Activated gamma-delta T cell treated with Interleukin-2 at 50 U/mL for 16 hours (primary cell): ENCODE measurements at places on chromosomes 13 and 19.

GRCh38 chr13:19673473-19674430 lies 40.3 kb downstream of the MPHOSPH8 start:
- no peak for DNase-seq

- DNase-seq, result no peak
These were observed 26.1 kb downstream of the MBD3L1 start for GRCh38 chr19:8858260-8858659.

- peak; percentile 79 for DNase-seq
These were observed 12.9 kb downstream of the CFD start for GRCh38 chr19:872266-872951.

DNA sequence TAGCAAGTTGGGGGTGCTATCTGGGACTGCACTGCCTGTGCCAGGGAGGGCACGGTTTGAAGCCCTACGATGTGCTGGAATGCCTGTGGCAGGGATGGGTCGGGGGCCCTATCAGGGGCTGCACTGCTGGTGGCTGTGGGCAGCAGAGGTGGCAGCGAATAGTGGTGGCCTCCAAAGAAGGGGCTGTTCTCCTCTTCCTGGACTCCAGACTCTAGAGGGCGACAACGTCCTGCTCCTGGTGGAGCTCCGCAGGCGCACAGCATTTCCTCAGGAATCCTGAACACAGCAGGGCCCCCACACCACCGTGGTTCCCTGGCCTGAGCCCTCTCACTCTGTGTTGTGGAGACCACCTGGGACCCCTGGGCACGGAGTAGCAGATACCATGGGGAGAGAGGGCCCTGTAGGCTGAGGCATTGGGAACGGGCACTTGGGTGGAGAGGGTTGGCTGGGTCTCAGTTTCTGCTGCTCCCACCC lies 145.6 kb downstream of the TNFRSF19 start:
- no peak for DNase-seq

- no peak for DNase-seq
These were observed 16.0 kb upstream of the KDM4B start for GRCh38 chr19:4952945-4953344.

DNA sequence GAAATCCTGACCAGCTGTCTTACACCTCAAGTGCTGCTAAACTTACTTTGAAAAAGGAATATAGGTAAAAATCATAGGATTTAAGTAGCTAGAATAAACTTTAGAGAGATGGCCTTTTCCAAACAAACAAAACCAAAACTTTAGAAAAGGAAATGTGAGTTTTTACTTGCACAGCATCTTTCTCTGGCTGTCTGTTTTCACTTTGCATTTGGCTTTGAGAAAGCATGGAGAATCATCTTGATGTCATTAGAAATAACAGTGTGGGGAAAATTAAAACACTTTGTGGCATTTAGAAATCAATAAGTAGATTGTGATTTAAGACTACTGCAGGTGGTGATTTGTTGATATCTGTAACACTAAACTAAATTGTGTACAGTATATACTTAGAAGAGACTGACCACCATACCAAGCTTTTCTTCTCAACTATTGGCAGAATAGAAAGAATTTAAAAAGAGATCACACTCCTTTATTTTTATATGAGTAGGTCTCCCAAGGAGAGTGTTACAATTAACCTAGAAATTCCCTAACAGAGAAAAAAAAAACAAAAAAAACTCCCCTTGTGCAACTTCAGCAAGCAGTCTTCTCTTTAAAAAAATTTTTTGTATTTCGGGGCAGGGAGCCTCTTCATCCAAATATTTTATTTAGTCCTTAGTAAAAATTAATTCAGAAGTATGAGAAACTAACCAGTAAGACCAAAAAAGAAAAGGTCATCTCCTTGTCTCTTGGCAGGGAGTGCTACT lies 6.1 kb downstream of the WDFY2 start:
- no peak for DNase-seq

DNA sequence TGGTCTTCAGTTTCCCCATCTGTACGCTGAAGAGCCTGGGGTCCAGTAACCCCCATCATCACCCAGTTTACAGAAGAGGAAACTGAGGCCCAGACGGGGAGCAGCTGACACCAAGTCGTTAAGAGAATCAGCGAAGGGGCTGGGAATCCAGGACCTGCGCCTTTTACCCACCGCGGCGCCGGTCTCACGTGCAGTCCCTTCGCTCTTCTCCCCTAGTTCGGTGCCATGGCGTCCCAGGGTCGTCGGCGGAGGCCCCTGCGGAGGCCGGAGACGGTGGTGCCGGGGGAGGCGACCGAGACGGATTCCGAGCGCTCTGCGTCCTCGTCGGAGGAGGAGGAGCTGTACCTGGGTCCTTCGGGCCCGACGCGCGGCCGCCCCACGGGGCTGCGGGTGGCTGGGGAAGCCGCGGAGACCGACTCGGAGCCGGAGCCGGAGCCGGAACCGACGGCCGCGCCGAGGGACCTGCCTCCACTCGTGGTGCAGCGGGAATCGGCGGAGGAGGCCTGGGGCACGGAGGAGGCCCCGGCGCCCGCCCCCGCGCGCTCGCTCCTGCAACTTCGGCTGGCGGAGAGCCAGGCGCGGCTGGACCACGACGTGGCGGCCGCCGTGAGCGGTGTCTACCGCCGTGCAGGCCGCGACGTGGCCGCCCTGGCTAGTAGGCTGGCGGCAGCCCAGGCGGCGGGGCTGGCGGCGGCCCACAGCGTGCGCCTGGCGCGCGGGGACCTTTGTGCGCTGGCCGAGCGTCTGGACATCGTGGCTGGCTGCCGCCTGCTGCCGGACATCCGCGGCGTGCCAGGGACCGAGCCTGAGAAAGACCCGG lies 698 bp downstream of the BLOC1S3 start:
- peak; percentile 29 for DNase-seq

- DNase-seq, result no peak
These were observed 46.7 kb upstream of the KL start for GRCh38 chr13:32969516-32969941.

- DNase-seq, result no peak
These were observed 338.6 kb downstream of the KCNRG start for GRCh38 chr13:50353651-50354415.

DNA sequence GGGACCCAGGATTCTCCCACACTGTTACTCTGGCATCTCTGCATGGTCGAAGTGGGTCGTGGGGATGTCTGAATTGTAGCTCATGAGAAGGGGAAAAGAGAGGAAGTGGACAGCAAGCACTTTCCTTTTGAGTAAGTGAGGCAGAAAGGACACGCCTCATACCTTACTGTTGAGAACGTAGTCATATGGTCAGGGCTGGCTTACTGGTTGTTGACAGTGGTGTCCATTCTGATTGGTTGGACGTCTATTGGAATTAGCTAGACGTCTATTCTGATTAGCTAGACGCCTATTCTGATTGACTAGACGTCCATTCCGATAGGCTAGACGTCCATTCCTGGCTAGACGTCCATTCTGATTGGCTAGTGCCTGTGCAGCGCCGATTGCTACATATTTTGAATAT lies 12.4 kb downstream of the GRIN2D start:
- no peak for DNase-seq

DNA sequence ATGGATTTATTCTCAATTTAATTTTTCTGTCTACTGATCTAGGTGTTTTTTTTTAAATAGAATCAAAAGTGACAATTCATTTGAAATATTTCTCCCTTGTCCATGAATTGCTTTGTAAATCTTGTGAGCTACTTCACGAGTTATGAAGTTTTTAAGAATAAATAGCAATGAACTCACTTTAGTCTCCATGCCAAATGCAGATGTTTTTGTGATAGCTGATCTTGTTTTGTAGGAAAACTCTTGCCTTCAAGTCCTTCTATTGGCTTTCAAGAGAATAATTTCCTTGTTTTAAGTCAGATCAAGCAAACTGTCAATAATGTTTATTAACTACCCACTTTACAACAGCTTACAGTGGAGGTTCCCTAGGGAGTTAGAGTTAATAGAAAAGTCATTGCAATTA lies 99.8 kb downstream of the ITGBL1 start:
- DNase-seq, result no peak

GRCh38 chr19:53055117-53055516 lies 10.6 kb downstream of the ERVV-2 start:
- DNase-seq, result no peak

GRCh38 chr19:803099-803561 lies 5.9 kb downstream of the PTBP1 start:
- DNase-seq, result no peak

- DNase-seq, result no peak
These were observed 122.3 kb upstream of the RNF113B start for GRCh38 chr13:98299235-98299965.

DNA sequence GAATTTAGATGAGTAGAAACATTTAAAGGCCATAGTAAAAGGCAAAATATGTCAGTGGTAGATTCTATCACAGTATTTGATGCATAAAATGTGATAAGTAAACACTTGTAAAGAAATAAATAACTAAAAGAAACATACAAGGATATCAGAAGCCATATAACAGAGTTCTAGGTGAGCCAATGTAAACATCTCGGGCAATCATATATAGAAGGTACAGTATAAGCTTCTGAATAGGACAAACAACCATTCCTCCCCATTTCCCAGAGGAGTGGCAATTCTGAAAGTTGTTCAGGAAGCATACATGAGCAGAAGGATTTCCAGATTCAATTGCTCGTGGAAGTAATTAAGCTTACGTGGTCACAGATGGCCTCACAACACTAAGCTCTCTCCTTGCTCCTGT lies 267.3 kb downstream of the LHFPL6 start:
- DNase-seq, result no peak

GRCh38 chr19:32355309-32355708 lies 9.9 kb downstream of the ZNF507 start:
- DNase-seq, result no peak

DNA sequence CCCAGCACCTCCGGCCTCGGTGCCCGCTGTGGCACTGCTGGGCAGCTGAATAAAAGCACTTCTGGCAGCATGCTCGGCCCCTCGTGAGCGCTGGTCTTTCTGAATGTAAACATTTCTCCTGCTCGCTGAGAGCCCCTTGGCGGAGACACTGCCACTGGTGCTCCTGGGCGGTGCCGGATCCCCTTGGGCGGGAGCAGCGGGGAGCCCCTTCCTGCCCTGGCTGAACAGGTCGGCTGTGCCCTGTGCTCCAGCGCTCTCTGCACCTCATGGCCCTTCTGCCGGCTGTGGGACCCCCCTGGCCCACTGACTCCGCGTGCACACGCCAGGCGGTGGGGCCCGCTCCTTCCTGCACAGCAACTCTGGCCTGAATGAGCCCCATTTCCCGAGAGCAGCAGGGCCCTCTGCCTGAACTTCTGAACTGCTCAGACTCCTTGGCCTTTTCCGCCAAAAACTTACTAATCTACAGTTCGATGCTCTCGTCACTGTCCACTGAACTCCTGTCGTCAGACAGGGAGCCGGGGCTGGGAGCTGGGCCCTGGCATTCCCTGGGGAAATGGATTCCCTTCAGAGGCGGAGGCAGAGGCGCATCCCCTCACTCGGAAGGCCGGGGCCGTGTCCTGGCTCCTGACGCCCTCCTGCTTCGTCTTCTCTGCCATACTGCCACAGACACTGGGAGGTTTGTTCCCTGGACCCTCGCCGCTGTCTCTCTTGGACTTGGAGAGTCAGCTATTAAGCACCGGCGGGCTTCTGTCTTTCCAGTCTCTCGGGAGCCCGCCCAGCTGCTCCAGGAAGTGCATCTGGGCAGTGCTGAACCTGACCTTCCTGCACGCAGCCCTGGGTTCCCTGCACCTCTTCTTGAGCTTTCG lies 14.2 kb downstream of the RB1 start:
- no peak for DNase-seq

DNA sequence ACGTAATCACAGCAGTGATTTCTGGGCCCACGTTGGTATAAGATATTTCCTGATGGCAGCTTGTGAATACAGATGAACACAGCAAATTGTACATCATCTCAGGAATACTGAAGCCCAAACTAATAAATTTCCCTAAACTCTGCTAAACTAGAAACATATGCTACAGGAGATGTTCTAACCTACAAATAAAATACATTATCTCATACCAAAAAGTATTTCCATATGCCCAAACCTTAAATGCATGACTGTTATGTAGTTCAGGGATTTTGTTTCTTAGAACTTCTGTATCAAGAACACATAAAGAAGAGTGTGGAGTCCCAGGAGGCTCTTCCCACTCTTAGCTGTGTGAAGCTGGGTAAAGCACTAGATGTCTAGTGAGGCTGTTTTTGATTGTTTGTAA lies 138.4 kb downstream of the RFC3 start:
- DNase-seq, result no peak

DNA sequence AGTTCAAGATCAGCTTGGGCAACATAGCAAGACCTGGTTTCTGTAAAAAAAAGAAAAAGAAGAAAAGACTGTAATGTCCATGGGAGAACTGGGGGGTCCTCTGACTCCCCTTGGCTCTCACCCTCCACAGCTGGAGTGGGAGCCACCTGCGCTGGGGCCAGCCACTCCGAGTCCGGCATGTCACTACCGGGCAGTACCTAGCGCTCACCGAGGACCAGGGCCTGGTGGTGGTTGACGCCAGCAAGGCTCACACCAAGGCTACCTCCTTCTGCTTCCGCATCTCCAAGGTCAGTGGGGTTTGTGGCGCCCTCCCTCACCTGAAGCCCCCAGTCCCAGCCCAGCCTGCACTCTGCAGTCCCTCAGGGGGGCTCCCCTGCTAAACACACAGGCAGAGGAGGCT lies 14.7 kb downstream of the RYR1 start:
- no peak for DNase-seq

DNA sequence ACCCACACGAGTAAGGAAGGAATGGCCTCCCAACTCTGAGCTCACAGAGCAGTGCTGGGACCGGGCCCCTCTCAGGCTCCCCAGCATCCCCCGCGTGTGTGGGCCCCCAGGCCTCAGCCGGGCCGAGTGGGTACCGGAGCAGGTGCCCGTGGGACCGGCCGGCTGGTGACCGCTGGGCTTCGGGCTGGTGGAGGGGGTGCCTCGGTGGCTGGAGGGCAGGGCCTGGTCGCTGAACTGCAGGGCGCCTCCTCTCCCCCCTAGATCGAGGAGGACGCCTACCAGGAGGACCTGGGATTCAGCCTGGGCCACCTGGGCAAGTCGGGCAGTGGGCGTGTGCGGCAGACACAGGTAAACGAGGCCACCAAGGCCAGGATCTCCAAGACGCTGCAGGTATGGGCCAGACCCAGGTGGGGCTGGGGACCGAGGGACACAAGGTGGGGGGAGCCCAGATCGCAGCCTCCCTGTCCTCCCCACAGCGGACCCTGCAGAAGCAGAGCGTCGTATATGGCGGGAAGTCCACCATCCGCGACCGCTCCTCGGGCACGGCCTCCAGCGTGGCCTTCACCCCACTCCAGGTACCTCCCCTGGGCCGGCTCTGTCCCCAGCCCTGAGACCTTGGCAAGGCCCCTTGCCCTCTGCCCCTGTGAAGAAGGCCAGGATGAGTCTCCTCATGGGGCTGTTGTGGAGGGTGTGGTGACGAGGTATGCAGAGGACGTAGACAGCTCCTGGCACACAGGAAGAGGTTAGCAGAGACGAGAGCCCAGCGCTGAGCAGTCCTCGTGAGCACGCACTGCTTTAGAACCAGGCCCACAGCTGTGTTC lies 8.6 kb upstream of the CNOT3 start:
- no peak for DNase-seq
